Hypothalamus (tissue), 51 donors: ENCODE measurements at places on chromosomes 1 and 21.

- no peak for DNase-seq
These were observed 36.2 kb downstream of the UBE2G2 start for GRCh38 chr21:44765231-44766013.

GRCh38 chr21:26881504-26882228, 36.5 kb upstream of the ADAMTS1 start:
- no peak for DNase-seq

DNA sequence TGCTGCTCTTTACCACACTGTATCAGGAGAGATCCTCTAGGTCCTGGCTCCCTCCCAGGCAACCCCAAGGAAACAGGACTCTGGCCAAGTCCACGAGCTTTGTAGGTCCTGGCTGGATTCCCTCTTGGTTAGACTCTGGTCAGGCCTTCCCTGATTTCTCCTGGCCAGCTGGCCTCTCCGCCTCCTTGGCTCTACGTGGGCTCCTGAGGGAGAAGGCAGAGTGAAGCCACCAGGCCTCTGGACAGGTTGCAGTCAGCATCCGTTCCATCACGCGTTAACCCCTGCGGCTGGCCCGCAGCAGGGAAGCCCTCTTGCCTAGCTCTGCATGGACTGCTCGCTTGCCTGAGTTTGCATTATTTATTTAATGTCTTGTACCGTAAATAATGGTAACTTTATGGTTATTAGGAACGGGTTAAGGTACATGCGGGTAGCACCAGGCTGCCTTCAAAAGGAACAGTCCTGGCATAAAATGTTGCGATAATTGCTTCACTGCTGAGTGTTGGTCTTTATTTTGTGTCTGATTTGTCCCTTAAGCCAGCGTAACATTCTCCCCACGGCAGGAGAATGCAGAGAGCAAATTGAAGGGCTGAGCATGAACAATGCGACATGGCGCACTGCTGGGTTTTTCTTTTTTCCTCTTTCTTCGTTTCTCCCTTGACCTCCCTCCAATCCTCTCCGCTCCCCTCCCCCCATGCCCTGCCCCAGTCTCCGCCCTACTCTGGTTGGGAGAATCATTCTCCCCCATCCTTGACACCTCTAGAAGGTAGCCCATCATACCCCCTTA, 100.3 kb downstream of the RNF220 start:
- DNase-seq, result no peak

GRCh38 chr21:24938573-24938972, 668.7 kb downstream of the MRPL39 start:
- no peak for DNase-seq

- DNase-seq, result no peak
These were observed 532.5 kb upstream of the ADGRL4 start for GRCh38 chr1:79539001-79539400.

DNA sequence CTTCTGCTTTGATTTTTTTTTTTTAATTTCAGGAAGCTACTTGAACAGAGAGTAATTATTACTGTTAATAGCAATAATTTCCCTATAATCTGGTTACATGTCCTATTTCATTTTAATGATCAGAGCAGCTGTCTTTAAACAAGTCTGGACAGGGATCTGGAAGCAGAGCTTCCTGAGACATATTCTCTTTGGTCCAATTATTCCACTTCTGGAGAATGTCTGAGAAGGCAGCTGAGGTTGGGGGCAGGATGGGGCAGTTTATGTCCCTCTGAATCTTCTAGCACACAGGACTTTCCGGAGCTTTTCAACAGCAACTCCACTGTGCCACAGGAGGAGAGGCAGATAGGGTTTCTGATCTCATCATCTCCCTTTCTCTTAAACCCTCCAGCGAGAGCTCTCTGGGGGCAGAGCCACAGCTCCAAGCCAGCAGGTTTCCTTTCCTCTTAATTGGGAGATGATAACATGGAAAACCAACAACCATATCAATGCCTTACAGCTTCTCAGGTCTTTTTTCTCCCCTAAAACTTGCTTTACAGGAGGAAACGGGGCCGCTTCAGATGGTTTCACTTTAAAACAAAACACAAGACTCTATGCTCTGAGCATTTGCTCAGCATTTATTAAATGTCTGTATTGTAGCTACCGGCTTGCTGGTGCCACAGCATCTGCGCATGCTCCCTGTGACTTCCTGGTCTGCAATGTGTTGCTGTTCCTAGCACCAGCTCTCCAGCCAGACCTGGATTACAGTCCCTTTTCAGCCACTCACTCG, 425.7 kb upstream of the USP24 start:
- DNase-seq, result peak; percentile 52

GRCh38 chr1:160169553-160170399, 18.4 kb downstream of the ATP1A4 start:
- DNase-seq, result no peak

GRCh38 chr1:242425232-242425631, 99.3 kb downstream of the PLD5 start:
- DNase-seq, result no peak

DNA sequence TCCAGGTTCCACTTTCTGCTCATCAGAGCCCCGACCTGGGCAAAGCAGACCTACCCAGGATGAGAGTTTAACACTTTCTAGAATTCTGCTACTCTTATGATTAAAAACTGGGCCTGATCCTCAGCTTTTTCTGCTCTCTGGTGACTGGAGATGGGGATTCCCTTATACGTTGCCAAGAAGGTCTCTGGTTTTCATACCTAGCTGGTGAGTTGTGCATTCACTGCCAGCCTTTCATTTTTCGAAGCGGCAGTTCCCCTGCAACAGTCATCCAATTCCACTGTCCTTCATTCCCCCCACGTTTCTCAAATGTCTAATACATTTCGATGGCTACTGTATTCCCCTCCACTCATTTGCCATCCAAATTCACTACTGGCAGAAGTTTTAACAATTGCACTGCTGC, 135.3 kb downstream of the ADSS2 start:
- DNase-seq, result no peak

DNA sequence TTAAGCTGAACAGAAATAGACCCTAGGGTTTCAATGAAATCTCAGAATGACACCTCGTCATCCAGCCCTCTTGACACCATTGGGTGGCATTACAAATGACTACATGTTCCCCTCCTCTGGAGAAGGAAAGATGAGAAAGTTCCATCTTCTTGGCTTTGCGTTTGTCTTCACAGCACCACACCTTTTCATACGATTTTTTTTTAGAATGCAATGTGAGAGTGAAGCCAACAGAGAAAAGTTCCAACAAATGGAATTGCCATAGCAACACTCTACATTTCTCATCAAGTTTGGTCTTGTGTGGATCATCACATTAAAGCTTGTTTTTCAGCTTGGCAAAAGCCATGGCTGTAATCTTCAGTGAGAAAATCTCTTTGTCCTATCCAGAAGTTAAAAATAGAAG, 183.4 kb upstream of the SNX7 start:
- DNase-seq, result no peak

- DNase-seq, result no peak
These were observed 23.1 kb upstream of the USP25 start for GRCh38 chr21:15706696-15707095.

- no peak for DNase-seq
These were observed 198.3 kb upstream of the FAM78B start for GRCh38 chr1:166365081-166365480.

GRCh38 chr1:53110370-53111072, 31.9 kb downstream of the SLC1A7 start:
- no peak for DNase-seq

DNA sequence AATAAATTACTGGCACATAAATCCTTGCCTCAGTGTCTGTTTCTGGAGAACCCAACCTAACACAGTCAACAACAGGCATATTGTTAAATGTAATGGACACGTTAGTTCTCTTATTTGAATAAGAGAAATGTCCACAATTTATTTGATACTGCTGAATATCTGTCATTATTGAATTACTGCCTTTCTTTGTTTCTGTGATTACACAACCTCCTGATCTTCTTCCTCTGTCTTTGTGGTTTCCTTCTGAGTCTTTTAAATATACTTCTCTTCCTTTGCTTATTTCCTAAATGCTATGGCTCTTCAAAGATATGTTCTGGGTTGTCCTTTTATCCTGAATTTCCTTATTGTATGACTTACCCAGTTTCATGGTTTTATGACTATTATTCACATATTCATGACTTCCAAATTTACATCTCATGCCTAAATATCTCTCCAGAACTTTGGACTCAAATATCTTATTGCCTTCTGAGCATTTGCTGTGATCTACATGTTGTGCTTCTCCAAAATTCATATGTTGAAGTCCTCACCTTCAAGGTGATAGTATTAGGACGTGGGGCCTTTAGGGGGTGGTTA, 39.9 kb downstream of the MSH4 start:
- DNase-seq, result no peak

DNA sequence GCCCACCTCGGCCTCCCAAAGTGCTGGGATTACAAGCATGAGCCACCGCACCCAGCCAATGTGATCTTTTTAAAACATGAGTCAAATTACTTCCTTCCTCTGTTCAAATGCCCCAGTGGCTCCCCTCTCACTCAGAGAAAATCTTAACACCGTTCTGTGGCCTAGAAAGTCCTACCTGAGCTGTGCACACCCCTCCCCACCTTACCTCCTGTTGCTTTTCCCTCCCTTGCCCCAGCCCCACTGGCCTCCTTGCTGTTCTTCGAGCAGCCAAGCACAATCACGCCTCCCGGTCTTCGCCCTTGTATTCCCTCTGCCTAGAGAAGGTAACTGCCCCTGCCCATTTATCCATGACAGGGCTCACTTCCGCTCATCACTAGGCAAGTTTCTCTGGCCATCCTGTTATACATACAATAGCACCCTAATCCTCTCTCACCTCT, 62.6 kb upstream of the RPL11 start:
- DNase-seq, result no peak

GRCh38 chr21:30760776-30761175, 5.5 kb upstream of the KRTAP21-1 start:
- no peak for DNase-seq

GRCh38 chr1:6962996-6963911, 178.0 kb downstream of the CAMTA1 start:
- no peak for DNase-seq

- DNase-seq, result no peak
These were observed 355.8 kb upstream of the LYPLAL1 start for GRCh38 chr1:218817691-218818465.

GRCh38 chr21:31771685-31772084, 39.8 kb upstream of the SCAF4 start:
- no peak for DNase-seq

DNA sequence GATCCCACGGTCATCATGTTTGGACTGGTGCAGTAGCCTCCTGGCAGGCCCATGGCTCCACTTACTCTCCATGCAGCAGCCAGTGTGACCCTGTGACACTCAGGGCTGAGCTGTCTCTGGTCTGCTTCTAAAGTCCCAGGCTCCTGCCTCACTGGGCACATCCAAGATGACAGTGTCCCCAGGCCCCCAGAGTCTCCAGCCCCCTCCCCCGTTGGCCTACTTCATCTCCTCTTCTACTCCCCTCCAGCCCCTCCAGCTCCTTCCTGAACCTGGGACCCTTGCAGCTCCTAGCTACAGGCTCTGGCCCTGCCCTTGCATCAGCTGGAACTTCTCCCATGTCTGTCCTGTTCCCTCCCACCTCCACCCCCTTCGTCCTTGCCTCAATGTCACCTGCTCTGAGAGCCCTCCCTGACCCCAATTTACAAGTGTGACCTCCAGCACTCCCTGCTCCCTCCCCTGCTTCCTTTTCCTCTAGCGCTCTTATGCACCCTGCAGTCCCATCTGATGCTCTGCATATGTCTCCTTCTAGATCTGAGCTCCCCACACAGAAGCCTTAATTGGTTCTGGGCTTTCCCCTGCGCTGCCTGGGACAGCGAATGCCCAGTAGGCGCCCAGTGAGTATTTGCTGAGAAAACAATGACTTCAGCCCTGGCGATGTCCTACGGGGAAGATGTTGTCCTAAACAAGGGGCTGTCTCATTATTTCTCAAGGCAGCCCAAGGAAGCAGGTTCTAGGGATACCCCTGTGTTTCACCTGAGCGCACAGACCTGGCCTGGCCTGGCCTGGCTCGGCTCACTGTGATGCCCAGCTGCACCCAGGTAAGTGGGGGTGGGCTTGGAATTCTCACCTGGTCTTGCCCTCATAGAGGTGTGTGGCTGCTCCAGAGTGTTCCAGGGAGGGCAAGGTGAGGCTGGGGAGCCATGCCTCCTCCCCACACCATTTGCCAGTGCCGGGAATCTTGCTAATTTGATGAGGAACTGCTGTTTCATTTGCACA, 600.6 kb downstream of the PTPRU start:
- DNase-seq, result no peak

- no peak for DNase-seq
These were observed 57.3 kb downstream of the SLC25A24 start for GRCh38 chr1:108142773-108143394.

DNA sequence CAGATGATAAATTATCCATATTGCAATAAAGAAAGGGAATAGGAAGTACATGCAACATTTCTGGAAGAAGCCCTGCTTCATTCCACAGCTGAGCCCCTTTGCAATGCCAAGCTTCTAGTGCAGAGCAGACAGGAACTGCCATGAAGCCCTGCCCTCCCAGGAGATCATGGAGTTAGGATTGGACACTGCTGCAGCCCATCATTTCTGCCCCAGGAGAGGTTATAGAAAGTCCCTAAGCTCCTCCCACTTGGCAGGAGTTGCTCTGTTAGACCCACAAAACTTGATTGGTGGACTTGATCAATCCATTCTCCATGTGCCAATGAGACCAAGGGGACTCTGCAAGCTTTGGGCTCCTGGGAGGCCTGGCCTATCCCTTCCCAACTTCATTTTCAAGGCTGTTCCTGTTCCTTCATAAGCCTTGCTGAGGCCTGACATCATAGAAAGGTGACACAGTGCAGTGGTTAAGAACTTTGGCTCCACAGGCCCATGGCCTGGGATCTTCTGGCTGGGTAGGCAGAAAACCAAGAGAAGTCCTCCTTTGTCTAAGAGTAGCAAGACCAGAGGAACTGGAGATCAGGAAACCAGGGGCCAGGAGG, 1.3 kb upstream of the LAPTM5 start:
- no peak for DNase-seq

GRCh38 chr1:229347528-229347927, 4.7 kb upstream of the CCSAP start:
- DNase-seq, result no peak

- no peak for DNase-seq
These were observed 113.0 kb upstream of the PBX1 start for GRCh38 chr1:164446020-164446419.

- no peak for DNase-seq
These were observed 2.4 kb downstream of the ACTA1 start for GRCh38 chr1:229431284-229432115.

GRCh38 chr1:85568660-85569059, 11.9 kb upstream of the CCN1 start:
- no peak for DNase-seq

GRCh38 chr1:87330885-87331364, 2.2 kb downstream of the LMO4 start:
- no peak for DNase-seq

GRCh38 chr1:184025242-184025675, 12.3 kb downstream of the COLGALT2 start:
- no peak for DNase-seq

GRCh38 chr1:27833470-27833869, 2.9 kb downstream of the PPP1R8 start:
- no peak for DNase-seq

GRCh38 chr1:151504759-151505158, 6.4 kb upstream of the CGN start:
- no peak for DNase-seq
